Memory B cell (primary cell): ENCODE measurements at places on chromosomes 6 and 20.

DNA sequence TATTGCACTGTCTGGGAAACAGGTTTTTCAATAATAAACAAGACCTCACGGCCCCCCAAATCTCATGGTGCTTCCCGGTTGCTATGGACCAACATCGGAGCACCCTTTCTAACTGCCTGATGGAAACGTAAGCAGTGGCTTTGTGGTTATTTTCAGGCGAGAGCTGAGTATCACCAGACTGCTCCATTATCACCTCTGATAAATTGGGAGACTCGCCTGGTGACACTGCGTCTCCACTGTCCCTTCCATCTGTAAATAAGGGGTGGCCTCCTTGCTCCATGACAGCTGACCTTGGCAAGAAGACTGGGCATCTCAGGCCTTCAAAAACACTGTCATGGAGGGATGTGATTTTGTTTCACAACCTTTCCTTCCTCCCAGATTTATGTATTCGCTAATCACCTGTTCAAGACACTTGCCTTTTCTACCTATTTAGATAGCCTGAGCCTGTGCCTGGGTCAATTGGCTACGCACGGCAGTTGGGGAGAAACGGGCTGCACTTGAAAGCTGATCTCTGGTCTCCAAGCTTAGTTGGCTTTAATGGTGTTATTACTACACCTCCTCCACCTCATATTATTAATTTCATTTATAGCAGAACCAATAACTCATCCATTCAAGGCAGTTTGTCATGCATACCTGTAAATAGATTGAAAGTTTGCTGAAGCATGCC is 17.7 kb upstream of the CDH4 start:
- H3K36me3 ChIP-seq, result peaks cover 2% of the 10 kb centered on the region
- H3K27me3 ChIP-seq, result peaks cover 3% of the 10 kb centered on the region
- no peak overlapping the region for H3K27ac ChIP-seq
- H3K4me1 ChIP-seq, result no peaks in the 10 kb centered on the region

DNA sequence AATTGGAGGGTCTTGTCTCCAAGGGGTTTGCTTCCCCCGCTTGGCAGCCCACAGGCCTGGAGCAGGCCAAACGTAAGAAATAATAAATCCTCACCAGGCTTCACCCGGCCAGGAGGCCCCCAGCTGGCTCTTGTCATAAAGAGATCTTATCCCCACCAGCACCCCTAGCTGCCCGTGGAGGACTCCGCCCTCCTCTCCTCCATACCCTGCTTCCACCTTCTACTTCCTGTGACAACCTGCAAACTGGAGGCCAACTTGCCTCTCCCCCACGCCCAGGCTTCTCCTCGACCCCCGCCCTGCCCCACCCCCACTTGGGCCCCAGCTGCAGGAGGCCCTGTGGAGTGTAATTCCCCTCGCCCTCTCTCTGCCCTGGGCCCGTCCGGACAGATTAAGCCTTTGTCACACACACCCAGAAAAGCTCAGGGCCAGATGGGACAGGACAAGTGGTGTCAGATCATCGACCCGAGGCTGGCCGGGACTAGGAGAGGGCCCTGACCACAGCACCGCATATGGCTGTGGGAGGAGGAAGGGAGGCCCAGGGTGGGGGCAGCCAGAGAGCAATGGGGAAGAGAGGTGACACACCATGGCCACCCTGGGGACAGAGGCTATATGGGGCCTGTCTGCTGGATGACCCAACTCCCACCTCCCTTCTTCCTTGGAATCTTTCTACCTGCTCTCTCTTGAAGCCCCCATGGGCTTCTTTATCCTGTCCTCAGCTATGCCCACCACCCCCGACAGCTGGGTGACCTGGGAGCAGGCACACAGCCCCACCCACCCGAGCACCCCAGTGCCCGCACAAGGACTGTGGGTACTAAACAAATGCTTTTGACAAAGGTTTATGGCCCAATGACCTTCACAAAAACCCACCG is 3.9 kb downstream of the NOL4L start:
- DNase-seq, result no peak
- H3K36me3 ChIP-seq, result no peaks in the 10 kb centered on the region
- peak overlapping the region; percentile 46 for H3K27ac ChIP-seq
- peak overlapping the region; percentile 81 for H3K4me3 ChIP-seq

- H3K4me3 ChIP-seq, result no peak overlapping the region
- no peaks in the 10 kb centered on the region for H3K4me1 ChIP-seq
- DNase-seq, result no peak
- no peaks in the 10 kb centered on the region for H3K27me3 ChIP-seq
- no peak overlapping the region for H3K27ac ChIP-seq
- H3K36me3 ChIP-seq, result no peaks in the 10 kb centered on the region
These were observed 96.7 kb downstream of the BMP5 start for GRCh38 chr6:55778705-55779104.

- no peak for DNase-seq
- H3K27ac ChIP-seq, result no peak overlapping the region
- H3K4me1 ChIP-seq, result no peaks in the 10 kb centered on the region
- no peaks in the 10 kb centered on the region for H3K36me3 ChIP-seq
These were observed 75.9 kb downstream of the PLCG1 start for GRCh38 chr20:41213150-41213820.

DNA sequence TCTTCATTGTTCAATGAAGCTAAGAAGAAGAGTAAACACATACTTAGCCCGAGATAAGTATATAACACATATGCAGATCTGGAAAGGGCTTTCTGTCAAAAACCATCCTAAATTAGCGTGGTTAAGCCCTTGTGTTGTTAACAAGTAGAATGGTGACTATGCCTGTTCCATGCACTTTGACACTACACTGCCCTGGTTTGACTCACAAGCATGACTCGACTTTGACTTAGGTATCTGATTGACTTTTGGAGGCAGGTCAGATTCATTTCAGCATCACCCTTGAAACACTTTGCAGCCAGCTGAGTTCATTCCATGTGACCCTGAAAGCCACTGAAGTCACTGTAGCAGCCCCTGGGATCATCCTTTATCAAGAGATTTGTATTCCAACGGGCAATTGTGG is 239.8 kb downstream of the TBX18 start:
- H3K27ac ChIP-seq, result no peak overlapping the region
- no peaks in the 10 kb centered on the region for H3K36me3 ChIP-seq
- DNase-seq, result no peak
- H3K4me3 ChIP-seq, result no peak overlapping the region
- no peaks in the 10 kb centered on the region for H3K4me1 ChIP-seq

- no peak overlapping the region for H3K4me3 ChIP-seq
- H3K36me3 ChIP-seq, result peaks cover 1% of the 10 kb centered on the region
- H3K27ac ChIP-seq, result no peak overlapping the region
- peaks cover 6% of the 10 kb centered on the region for H3K27me3 ChIP-seq
- DNase-seq, result no peak
These were observed 9.8 kb downstream of the RIPOR3 start for GRCh38 chr20:50681359-50682064.

DNA sequence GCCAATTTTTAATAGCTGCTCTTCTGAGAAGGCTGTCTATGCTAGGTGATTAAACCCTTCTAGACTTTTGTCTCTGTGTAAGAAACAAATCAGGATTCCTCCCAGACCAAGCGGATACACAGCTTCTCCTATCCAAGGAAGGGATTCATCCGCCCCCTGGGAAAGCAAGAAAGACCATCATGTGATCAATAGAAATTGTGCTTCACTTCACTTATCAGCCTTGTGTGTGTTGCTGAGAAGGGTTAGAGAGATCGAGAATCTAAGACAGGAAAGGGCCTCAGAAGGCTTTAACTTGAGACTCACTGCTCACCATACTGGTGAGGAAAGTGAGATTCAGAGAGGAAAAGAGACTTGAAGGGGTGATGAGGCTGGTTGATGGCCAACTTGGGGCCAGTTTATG is 1.5 kb downstream of the ABCC10 start:
- H3K36me3 ChIP-seq, result no peaks in the 10 kb centered on the region
- no peaks in the 10 kb centered on the region for H3K27me3 ChIP-seq
- peaks cover 16% of the 10 kb centered on the region for H3K4me1 ChIP-seq
- peak overlapping the region; percentile 88 for H3K4me3 ChIP-seq
- DNase-seq, result no peak

- no peak overlapping the region for H3K4me3 ChIP-seq
- no peaks in the 10 kb centered on the region for H3K27me3 ChIP-seq
- peaks cover 22% of the 10 kb centered on the region for H3K36me3 ChIP-seq
- no peak overlapping the region for H3K27ac ChIP-seq
These were observed 80.8 kb upstream of the VSTM2L start for GRCh38 chr20:37822141-37822601.

DNA sequence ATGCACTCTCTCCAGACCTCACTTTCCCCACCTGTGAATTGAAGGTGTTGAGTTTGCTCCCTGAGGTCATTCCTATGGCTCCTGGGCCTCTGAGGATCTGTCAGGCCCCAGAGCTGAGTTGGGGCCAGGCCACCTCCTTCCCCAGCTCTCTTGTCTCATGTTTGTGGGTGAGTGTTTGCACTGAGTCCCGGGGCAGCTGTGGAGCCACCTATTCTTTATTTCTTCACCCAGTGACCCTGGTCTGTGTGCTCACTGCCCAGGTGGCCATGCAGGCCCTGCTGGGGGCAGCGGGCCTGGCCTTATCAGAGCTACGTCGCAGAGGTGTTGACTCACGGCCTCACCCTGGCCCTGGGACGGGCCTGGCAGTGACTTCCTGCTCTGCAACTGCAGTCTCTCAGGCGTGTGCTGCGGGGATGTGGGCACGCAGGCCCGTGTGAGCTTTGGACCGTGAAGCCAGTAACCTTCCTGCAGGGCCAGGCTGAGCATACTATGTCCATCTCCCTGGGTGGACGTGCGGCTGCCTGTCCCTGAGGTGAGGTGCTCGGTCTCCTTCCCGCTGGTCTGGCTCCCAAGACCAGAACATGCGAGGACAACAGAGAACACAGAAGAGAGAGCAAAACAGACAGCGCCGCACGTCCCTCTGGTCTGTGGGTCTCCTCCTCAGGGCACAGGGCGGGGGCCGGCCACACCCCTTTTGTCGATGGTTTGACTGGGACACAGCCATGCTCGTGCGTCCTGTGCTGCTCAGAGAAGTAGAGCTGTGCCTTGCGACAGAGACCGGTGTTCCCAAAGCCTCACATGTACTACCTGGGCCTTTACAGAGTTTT is 12.1 kb downstream of the TMEM181 start:
- H3K4me3 ChIP-seq, result no peak overlapping the region
- H3K27me3 ChIP-seq, result no peaks in the 10 kb centered on the region
- H3K36me3 ChIP-seq, result peaks cover 13% of the 10 kb centered on the region
- peaks cover 27% of the 10 kb centered on the region for H3K4me1 ChIP-seq
- DNase-seq, result no peak
- no peak overlapping the region for H3K27ac ChIP-seq

DNA sequence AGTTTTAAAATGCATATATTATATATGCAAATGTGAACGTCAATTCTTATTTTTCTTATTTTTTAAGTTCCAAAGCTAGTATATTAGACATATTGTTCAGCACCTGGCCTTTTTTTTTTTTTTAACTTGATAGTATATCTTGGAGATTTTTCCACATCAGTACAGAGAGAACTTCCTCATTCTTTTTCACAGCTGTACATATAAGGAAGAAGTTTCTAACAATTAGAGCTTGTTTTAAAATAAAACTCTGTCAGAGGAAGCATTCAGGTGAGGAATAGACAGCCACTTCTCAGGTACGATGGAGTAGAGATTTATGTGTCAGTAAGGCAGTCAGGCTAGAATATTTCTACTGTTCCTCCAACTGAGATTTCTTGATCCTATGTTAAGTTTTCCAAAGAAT is 233.1 kb upstream of the SUPT3H start:
- no peak overlapping the region for H3K4me3 ChIP-seq
- peak overlapping the region; percentile 16 for H3K27ac ChIP-seq
- peaks cover 3% of the 10 kb centered on the region for H3K4me1 ChIP-seq
- no peak for DNase-seq
- no peaks in the 10 kb centered on the region for H3K36me3 ChIP-seq

GRCh38 chr20:25071734-25072133 is 10.2 kb downstream of the VSX1 start:
- no peak overlapping the region for H3K4me3 ChIP-seq
- peaks cover 21% of the 10 kb centered on the region for H3K27me3 ChIP-seq
- H3K36me3 ChIP-seq, result no peaks in the 10 kb centered on the region
- no peak overlapping the region for H3K27ac ChIP-seq
- no peak for DNase-seq

GRCh38 chr6:3753228-3753835 is 1.8 kb upstream of the PXDC1 start:
- H3K27me3 ChIP-seq, result no peaks in the 10 kb centered on the region
- peak overlapping the region; percentile 84 for H3K27ac ChIP-seq
- DNase-seq, result no peak
- H3K4me1 ChIP-seq, result peaks cover 28% of the 10 kb centered on the region

DNA sequence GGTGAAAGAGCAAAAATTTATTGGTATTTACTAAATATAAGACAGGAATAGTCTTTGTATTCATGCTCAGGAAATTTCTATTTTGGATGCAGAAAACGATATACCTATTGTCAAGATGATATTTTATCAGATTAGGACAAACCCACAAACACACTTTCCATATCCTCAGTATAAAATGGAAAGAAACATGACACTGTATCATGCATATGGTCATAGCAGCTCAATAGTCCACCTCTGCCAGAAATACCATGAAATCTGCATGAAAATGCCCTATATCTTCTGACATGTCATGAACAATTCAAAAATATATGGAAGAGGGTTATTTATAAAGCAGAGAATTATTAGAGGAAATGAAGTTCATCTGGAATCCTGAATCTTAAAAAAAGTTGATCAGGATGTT is 11.7 kb upstream of the HINT3 start:
- peaks cover 14% of the 10 kb centered on the region for H3K27me3 ChIP-seq
- no peak overlapping the region for H3K27ac ChIP-seq
- H3K4me3 ChIP-seq, result no peak overlapping the region
- DNase-seq, result no peak
- no peaks in the 10 kb centered on the region for H3K36me3 ChIP-seq

DNA sequence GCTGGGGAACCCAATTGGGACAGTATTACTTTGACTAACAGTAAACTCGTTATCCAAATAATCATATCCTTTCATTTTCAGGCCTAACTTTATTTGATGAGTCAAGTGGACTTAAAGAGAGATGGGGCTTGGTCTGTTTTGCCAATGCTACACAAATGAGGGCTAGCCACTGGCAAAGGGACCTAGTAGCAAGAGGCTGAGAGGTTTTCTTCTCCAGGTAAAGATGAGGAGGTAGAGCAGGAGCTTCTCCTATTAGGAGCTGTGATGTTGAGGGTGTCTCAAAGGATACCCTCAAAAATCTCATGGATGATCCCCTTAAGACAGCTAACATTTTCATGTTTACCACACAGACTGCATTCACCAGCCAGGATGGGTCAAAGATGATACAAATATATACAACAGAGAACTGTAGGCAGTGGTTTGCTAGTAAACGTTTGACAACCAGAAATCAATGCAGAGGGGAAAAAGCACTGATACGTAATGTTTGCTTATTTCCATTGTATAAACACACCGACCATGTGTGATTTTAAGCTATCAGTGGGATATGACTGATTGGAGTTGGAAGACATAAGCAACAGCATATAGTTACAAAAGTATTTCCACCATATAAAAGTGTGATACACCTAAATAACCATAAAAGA is 153.3 kb downstream of the IBTK start:
- H3K27ac ChIP-seq, result no peak overlapping the region
- H3K36me3 ChIP-seq, result no peaks in the 10 kb centered on the region
- no peak overlapping the region for H3K4me3 ChIP-seq

- H3K27ac ChIP-seq, result no peak overlapping the region
- no peaks in the 10 kb centered on the region for H3K27me3 ChIP-seq
- H3K4me1 ChIP-seq, result peaks cover 11% of the 10 kb centered on the region
- DNase-seq, result no peak
These were observed 370.8 kb upstream of the JARID2 start for GRCh38 chr6:14874975-14875480.
